Activated T-helper 17 cell treated with anti-CD3 and anti-CD28 coated beads, Interleukin-2, amount 50 U/mL, for 72 hours (primary cell): ENCODE measurements at places on chromosomes 6 and 20. TPM values are rescaled to one million over a fixed set of nuclear protein-coding genes. Genes with fewer than 3 reads are reported as not detected.
A peak's percentile ranks its signal among the peaks of the same experiment; 100 is the strongest.

- ATAC-seq = no peak
Observed at GRCh38 chr6:107976155-107976783, 18.3 kb upstream of the SEC63 start.

- no peak for ATAC-seq
Observed at GRCh38 chr6:13396241-13396792, 68.0 kb upstream of the TBC1D7 start.

The OR2J3 gene
- not detected for total RNA-seq

The MARCKS gene
- 0.17 TPM for total RNA-seq

The PGC gene
- not detected for total RNA-seq

DNA sequence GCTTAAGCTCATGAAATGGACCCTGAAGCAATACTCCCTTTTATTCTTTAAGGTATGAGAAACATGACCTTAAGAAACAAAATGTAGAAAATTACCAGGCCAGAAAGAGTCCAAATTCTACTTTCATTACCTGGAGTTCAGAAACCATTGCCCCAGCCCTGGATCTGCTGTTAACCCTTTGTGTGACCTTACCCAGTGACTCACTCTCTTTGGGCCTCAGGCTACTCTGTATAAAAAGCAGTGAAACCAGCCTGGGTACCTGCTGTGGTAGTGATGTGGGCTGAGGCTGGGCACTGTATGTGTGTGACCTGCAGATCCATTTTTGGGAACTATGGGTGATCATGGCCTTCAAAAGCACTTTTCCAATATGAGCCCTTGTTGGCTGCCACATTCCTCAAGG lies 47.2 kb downstream of the SLC9A8 start:
- ATAC-seq = peak; percentile 46

DNA sequence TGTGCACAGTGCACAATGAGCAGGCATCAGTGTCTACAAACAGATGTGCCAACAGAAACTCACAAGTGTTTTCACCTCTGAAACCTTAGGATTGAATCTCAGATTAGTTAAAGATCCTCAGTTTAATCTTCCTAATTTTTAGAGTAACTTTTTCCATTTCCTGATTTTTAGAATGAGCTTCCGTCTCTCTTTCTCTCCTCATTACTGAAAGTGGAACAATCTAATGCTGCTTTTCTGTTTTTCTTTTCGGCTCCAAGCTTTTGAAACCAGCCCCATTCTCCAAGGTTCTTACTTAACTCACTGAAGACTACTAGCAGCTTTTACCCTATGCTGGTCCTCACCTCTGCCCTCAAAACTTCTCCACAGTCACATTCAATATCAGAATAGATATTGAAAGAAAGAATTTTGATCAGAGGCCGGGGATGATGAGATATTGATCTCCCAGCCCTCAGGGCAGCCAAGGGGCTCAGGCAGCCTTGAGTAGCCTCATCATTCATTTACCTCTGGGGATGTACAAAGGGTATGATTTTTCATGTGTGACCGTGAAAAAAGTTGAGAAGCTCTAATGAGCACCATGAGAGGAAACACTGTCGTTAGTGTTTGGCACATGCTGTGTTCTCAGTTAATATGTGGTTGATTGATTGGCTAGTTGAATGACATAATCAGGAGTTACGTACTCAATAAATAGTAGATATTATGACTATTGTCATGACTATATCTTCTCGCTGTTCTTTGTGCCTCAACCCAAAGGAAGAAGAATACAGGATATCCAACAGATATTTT lies 11.9 kb upstream of the STK38 start:
- no peak for ATAC-seq

The TMEM151B gene
- total RNA-seq = 0.05 TPM

The PTCHD4 gene
- not detected for total RNA-seq

DNA sequence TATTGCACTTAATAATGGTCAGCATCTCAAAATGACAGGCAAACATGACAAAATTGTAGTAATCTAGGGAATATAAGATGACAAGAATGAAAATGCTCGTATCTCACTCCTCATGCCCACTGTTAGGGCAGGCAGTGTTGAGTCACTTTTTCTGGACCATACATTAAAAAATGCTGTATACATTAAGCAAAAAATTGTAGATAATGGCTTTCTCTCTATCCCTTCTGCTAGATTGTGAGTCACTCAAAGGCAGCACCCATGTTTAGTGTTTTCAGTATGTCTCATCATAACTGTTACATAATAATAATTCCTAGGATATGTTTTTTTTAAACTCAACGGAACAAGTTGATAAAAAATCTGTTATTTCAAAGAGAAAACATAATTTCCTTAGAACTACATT lies 199.3 kb downstream of the TENT5A start:
- ATAC-seq = no peak

DNA sequence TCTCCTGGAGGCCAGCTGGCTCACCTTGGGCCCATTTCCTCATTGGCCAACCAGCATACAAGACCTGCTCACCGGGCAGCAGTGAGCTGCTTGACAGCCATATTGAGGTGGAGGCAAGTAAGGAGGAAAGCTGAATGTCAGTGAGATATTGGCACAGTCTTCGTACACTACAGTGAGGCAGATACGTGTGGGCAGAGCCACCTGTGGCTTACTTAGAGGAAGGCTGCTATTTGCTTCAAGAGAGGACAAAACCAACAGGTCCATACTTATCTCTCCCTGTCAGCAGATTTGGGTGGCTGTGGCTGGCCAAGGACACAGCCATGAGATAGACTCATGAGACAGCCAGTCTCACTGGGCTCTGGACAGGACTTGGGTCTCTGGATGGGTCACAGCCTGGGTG lies 15.1 kb upstream of the MCM3 start:
- no peak for ATAC-seq

The ELOVL4 gene
- total RNA-seq = 3.4 TPM

The SCGN gene
- total RNA-seq = not detected

The GABRR1 gene
- not detected for total RNA-seq

DNA sequence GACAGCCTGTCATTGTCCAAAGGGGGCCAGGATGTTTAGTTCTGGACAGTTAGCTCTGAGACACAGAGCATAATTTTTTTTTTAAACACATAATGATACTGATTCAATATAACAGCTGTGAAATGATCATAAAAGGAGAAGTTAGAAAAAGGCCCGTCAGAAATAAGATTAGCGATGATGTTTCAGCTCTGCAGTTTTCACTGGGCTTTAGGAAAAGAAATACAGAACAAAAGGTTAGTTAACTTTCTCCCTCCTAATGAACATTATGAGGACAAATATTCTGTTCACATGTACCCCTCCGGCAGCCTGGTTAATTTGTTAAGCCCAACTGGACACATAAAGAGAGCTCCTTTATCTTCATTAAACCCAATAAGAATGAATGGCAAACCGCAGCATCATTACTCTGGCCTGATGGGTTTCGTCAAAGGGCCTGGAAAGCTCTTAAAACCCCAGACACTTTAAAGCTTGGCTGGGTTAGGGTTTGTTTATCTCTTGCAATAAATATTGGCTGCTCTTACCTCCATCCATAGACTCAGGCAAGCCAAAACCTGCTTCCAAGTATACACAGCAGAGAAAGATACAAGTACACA lies 394.6 kb downstream of the KIF16B start:
- no peak for ATAC-seq

DNA sequence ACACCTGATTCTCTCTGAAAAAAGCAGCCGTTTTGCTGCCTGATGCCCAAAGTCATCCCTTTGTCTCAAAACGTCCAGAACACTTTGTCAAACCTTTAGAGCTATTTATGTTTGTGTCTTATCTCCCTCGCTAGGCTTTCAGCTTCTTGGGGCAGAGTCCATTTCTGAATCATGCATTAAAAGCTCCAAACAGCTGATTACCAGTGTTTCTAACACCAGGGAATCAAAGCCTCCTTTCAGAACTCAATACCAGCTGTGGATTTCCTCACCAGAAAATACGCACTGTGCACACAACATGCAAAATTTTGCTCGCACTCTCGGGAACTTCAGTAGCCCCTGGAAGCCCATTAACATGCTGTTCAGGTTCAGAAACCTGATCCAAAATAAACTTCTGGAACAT lies 333.3 kb downstream of the HACE1 start:
- ATAC-seq = no peak

The ME1 gene
- 0.42 TPM for total RNA-seq

GRCh38 chr6:40796260-40797221 lies 209.4 kb upstream of the LRFN2 start:
- ATAC-seq = no peak

The MATN4 gene
- total RNA-seq = 0.11 TPM

DNA sequence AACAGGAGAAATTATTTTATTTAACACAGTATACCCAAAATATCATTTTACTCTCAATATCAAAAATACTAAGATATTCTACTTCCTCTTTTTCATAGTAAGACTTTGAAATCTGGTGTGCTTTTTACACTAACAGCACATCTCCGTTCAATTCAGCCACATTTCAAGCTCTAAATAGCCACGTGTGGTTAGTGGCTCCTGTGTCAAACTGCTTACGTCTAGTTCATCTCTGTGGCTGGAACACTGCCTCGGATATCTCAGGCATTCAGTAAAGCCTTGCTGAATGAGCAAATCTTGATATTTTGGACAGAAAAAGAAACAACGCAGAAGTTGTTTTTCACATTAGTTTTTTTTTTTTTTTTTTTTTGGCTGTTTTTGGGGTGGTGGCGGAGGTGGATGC lies 136.1 kb downstream of the EYA4 start:
- no peak for ATAC-seq
